ENCODE measurements at places on chromosomes 3 and 15.

DNA sequence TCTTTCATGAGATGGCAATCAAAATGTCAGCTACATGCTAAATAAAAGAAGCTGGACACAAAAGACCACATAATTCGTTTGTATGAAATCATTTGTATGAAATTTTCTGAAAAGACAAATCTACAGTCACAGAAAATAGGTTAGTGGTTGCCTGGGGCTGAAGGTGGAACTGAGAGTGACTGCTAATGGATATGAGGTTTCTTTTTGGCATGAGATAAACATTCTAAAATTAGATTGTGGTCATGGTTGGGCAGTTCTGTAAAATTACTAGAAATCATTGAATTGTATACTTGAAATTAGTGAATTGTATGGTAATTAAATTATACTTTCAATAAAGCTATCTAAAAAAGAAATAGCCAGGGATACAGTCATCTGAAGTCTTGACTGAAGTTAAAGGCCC lies 2.7 kb upstream of the DMXL2 start:
- no peak for DNase-seq

- DNase-seq = no peak
Observed at GRCh38 chr15:77541421-77542181, 91.1 kb downstream of the LINGO1 start.

DNA sequence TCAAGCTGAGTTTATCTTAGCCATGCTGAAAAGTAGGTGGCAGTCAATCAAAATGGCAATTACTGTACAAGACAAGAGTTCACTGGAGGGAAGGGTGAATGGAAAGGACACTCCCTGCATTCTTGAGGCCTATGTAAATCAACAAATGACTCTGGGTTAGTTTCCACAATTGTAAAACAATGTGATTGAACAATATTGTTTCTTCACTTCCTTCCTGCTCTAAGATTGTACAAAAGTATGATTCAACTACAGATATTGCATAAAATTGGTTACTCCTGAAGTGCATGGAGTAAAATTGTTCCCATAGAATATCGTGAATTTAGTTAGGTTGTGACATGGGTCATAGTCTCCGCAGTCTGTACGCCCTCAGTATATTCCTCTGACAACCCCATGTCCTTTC lies 277.6 kb downstream of the LPP start:
- no peak for DNase-seq

GRCh38 chr3:12478326-12478725 lies 6.0 kb upstream of the TSEN2 start:
- DNase-seq = no peak

DNA sequence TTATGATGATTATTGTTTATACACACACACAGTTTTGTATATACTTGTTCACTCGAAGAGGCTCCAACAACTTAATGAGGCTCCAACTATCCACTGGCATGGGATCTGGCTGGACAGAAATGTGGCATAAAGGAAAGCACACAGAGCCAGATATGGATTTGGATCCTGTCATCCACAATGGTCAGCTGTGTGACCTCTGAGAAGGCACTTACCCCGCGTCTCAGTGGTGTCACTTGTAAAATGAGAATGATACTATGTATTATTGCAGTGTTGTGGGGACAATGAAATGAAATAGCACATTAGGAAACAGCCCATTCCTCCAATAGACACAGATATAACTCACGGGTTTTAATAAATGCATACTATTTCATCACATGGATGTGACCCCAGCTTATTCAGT lies 42.2 kb downstream of the PDZRN3 start:
- DNase-seq = no peak

- DNase-seq = no peak
Observed at GRCh38 chr3:147619921-147620560, 210.9 kb downstream of the ZIC1 start.

DNA sequence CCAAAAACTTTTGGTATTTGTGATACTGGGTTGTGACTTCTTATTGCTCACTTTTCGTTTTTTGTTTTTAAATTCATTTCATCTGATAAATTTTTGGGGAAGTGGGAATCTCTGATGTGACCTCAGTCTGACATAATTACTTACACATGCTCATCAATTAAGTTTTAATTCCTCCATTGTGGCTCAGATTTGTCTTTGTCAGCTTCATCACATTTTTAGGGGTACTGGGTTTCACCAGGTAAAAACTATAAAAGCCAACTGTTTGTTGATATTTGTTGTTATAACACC lies 425.3 kb upstream of the TGFBR2 start:
- DNase-seq = no peak

GRCh38 chr3:79604681-79605080 lies 163.1 kb downstream of the ROBO1 start:
- no peak for DNase-seq

Data from CD8-positive, alpha-beta T cell (primary cell).